Activated CD4-positive, alpha-beta T cell treated with anti-CD3 and anti-CD28 coated beads for 36 hours (primary cell): ENCODE measurements at places on chromosomes 6 and 20.

DNA sequence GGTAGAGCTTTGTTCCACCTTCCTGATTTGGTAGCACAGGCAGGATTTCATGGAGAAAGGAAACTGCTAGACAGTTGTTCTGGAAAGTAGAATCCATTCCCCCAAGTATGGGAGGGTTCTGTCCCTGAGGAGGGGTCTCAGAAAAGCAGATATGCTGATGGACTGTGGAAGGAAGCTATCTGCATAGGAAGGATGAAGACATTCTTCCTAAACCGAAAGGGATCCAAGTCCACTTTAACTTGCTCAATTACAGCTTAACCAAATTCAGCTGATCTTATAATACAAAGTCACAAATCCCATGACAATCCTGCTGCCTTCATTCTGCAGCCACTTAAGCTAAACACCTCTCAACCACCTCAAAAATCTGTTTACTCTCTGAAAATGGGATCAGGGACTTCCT lies 2.6 kb downstream of the MAN1A1 start:
- DNase-seq: no peak
- H3K27me3 ChIP-seq: no peaks in the 10 kb centered on the region
- peaks cover 21% of the 10 kb centered on the region for H3K36me3 ChIP-seq
- H3K27ac ChIP-seq: peak overlapping the region; percentile 15
- H3K4me3 ChIP-seq: peak overlapping the region; percentile 84

GRCh38 chr6:100850174-100850573 lies 31.0 kb downstream of the ASCC3 start:
- peaks cover 18% of the 10 kb centered on the region for H3K4me1 ChIP-seq
- peaks cover 30% of the 10 kb centered on the region for H3K36me3 ChIP-seq
- no peaks in the 10 kb centered on the region for H3K27me3 ChIP-seq
- H3K4me3 ChIP-seq: no peak overlapping the region
- no peak overlapping the region for H3K27ac ChIP-seq

DNA sequence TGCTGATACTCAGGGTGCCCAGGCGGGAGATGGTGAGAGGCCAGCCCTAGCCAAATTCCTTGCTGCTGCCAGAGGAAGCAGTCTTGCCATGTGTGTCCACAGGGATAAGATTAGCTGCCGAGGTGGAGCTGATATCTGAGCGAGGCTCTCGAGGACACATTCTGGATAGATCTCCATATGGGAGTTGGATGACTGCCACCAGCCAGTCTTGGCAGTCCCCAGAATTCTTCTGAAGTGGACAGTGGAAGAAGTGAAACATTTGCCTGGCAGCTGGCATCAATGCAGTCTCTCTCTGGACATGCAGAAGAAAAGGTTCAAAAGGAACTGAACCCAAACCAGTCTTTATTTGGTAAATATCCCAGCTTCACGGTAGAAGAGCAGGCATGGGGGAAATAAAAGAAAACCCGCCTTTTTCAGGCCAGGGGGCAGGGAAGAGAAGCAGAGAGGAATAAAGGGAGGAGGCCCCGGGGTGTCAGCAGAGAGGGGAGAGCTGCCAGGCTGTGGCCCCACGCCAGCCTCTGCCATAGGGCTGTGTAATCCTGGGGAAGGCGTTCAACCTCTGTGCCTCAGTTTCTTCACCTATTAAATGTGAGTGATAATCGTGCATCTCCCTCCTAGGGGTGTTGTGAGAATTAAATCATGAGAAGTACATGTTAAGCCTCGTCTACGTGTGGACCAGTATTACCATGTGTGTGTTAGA lies 3.7 kb upstream of the FUCA2 start:
- peaks cover 25% of the 10 kb centered on the region for H3K4me1 ChIP-seq
- DNase-seq: no peak
- peaks cover 10% of the 10 kb centered on the region for H3K36me3 ChIP-seq
- no peak overlapping the region for H3K4me3 ChIP-seq
- H3K27ac ChIP-seq: no peak overlapping the region
- no peaks in the 10 kb centered on the region for H3K27me3 ChIP-seq

DNA sequence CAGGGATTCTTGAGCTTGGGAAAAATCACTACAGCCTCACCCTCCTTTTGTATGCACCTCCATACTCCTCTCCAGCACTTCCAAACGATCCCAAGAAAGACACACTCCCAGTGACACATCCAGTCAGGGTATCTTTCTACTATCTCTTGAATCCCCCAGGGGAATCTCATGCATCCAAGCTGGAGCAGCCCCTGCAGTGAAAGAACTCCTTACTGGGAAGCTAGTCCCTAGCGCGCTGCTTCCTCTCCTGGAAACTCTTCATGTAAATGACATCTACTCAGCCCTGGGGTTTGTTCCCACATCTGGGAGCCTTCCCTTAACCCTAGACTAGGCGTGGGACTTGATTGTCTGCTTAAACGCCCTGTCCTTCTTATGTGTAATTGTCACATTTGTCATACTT lies 329.1 kb upstream of the QKI start:
- no peak overlapping the region for H3K4me3 ChIP-seq
- H3K27ac ChIP-seq: no peak overlapping the region
- H3K36me3 ChIP-seq: no peaks in the 10 kb centered on the region
- DNase-seq: no peak

DNA sequence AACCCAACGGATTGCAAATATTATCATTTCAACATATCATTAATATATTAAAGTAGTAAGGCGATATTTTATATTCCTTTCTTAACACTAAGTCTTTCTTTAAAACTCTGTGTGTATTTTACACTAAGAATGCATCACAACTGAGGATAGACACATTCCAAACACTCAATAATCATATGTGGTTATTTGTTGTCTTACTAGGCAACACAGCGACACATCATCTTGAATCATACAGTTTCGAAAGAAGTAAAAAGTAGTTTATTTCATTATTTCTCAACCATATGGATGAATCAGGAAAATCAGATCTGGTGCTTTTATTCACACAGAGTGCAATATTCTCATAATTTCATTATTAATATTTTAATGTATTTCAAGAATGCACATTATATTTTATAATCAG lies 662.4 kb downstream of the EPHA7 start:
- no peaks in the 10 kb centered on the region for H3K36me3 ChIP-seq
- DNase-seq: no peak
- no peak overlapping the region for H3K27ac ChIP-seq
- no peak overlapping the region for H3K4me3 ChIP-seq

DNA sequence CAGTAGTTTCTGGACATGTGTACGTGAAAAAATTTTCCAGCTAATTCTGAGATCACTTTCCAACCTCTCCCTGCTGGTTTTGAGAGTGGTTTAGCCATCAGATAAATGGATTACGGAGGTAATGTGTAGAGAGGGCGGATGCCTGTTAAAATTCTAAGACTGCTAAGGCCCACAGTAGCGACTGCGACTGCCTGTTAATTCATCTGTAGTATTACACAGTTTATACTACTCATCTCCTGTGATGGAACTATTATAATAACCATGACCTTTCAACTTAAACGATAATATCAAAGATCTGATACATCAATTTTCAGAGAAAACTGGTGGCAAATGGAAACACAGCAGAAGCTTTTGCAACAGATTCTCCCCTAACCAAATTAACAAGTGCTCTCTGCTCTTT lies 102.3 kb downstream of the IRF4 start:
- peaks cover 56% of the 10 kb centered on the region for H3K36me3 ChIP-seq
- no peak for DNase-seq
- peaks cover 98% of the 10 kb centered on the region for H3K4me1 ChIP-seq
- no peaks in the 10 kb centered on the region for H3K27me3 ChIP-seq
